C1 segment of cervical spinal cord (tissue), 14 donors: ENCODE measurements at places on chromosomes 11 and 22.

GRCh38 chr11:92867913-92868619, 101.4 kb upstream of the MTNR1B start:
- DNase-seq = no peak

DNA sequence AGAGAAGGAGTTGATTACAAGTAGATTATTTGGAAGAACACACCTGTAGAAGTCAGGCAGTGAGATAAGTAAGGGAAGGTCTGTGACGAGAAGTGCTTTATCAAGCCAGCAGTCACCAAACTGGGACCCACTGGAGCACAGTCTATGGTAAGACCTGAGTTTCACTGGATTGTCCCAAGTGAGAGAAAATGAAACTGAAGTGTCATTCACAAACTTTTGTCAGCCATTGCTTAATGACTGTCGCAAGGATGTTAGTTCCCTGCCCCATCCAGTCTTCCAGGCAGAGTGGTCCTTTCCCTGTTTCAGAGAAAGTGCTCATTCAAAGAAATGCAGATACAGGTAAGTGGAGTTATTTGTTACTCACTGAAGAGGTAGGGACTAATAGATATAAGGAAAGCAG, 728.0 kb upstream of the TENM4 start:
- no peak for DNase-seq

DNA sequence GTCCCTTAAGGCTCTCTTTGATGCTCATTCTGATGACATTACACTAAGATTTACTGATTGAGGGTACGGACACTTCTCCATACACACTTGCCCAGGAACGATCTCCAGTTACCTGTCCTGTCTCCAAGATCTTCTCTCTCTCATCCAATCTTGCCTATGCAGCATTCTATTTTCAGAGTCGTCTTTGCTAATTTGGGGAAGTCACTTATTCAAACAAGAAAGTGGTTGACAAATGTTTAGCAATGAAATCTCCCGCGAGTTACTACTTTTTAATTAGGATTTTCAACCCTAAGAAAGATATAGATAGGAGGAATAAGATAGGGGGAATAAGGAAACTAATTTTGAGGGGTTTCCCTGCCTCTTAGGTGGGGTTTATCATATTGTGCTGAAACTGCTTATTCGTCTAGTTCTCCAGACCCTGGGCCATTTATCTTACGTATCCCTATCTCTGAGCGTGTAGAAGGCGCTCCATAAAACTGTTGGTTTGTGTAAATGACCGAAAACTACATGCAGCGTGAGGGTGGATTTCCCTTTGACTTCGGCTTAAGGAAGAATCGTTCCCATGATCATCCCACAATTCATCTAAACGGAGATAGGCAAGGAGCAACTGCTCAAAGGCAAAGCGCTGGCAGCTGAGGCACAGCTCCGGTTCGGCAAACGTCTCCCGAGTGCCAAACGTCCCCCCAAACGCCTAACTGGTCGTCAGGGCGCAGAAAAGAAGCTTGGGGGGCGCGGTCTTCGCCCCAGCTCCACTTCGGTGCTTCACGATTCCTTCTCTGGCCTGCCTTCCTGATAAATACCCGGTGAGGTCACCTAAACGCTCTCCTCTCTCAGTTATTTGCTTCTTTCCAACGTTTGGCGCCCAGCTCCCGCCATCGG, 804 bp downstream of the APIP start:
- no peak for DNase-seq

GRCh38 chr11:5597953-5598352, 1.5 kb downstream of the TRIM6 start:
- DNase-seq = no peak

- no peak for DNase-seq
Observed at GRCh38 chr11:44982496-44983062, 31.9 kb upstream of the TP53I11 start.

GRCh38 chr22:28441720-28442263, 237.8 kb downstream of the TTC28 start:
- no peak for DNase-seq

DNA sequence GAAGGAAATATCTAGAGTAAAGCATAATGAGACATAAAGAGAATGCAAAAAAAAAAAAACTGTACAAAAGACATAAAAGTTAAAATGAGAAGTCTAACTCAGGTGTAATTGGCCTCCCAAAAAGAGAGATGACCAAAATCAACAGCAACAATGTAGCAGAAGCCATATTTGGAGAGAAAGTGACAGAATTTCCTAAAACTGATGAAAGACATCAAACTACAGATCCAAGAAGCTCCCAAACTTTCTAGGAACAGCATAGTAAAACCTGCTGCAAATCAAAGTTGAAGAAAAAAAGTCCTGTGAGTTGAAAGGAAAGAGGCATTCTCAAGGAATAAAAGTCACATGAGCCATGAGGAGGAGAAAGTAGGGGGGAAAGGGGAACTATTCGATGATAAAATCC, 231.3 kb downstream of the METTL15 start:
- no peak for DNase-seq

DNA sequence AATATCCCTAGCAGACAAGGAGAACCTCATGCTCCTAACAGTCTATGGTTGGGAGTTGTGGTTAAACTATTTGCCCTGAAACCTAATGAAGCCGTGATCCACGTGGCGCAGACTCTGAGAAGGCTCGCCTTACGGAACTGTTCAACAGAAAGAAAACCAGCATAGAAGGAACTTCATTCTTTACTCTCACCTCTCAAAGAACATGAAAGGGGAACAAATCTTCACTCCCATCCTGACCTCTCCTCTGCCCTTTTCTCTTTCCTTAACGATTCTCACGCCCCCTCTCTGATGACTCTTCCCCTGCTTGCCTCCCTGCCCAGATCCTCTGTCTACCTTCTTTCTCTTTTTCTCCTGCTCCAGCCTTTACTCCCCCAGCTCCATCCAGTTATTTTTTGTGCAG, 54.2 kb downstream of the IRAG1 start:
- DNase-seq = no peak

DNA sequence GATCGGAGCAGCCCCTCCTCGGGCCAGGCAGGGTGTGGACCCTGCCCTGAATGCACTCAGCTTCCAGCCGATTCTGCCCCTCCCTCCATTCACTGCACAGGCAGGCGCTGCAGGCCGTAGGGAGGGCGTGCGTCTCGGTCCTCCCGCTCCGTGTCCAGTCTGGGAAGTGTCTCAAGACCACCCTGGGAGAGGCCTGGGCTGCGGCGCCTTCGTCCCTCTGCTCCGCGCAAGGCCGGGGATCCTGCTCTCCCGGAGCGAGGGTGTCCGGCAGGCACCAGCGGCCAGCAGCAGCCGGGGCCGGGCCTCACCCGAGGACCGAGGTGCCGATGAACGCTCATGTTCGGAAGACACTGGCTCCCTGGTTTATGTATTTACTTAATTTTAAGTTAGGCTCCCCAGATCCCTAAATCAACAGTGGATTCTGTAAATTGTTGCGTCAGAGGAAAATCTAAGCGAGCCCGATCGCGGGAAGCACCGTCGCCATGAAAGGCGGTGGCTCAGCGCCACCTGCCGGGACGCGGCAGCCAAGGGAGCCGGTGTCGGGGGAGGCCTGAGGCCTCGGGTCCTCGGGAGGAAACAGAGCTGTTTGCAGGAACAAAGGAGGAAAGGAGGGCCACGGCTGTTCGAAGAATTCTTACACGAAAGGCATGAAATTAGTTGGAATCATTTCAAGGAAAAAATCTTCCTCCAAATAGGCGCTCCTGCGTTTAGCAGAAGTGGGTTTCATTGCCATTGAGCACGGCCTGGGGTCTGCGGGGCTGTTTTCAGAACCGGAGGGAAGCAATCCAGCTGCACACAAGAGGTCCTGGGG, 195.3 kb downstream of the BRD1 start:
- DNase-seq = peak; percentile 74

GRCh38 chr11:69337211-69337721, 43.3 kb downstream of the MYEOV start:
- DNase-seq = no peak

DNA sequence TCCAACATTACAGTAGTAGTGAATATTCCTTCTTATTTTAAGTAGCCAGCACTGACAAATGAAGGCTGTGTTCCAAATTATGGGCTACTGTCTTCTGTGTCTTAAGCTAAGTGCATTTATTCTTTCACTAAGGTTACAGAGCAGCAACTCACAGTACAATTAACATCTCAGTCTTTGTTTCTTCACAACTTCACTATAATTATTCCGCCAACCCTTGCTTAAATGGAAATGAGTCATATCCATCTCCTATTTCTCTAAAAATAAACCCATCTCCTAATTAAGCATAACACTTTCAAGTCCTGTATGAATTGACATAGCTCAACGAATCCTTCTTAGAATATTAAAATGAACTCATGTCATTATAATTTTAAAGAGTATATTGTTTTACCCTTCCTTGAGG, 6.7 kb downstream of the ETS1 start:
- DNase-seq = no peak

GRCh38 chr22:27240298-27241075, 561.1 kb downstream of the MN1 start:
- no peak for DNase-seq

DNA sequence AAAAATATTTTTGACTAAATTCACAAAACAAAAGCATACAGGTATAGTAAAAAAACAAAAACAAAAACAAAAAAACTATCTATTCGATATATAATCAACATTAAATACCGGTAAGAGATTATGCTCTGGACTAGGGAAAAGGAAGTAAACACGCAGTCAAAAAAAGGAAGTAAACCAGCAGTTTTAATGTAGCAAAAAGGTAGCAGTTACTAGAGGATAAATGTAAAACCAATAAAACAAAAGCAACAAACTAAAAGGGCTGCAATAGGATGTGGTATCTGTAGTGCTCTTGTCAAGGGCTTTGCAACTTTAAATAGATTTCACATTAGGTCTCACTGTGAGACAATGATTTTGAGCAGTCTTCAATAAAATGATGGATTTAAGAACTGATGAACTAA, 2.4 kb downstream of the TRIM22 start:
- no peak for DNase-seq

GRCh38 chr11:102809971-102810370, 12.0 kb upstream of the MMP1 start:
- no peak for DNase-seq

- DNase-seq = no peak
Observed at GRCh38 chr11:105719073-105719822, 109.4 kb downstream of the GRIA4 start.

DNA sequence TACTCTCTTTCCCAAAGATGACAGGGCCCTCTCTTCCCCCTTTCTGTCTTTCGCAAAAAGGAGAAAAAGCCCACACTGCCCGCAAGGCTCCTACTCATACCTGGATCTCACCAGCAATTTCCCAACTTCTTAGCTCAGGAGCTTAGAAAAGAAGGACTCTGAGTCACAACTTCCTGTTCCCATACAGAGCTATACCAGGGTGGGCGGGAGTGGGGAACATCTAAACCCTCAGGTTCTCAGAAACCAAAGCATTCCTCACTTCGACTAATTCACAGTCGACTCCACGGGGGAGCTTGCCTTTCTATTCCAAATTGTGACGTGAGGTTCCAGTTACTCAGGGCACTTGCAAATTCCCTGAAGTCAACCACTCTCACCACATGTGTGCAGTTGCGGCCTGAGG, 61.9 kb downstream of the MTNR1B start:
- DNase-seq = no peak

GRCh38 chr11:86596861-86597586, 75.4 kb downstream of the ME3 start:
- DNase-seq = no peak

- peak; percentile 54 for DNase-seq
Observed at GRCh38 chr11:7657306-7658025, 15.8 kb downstream of the CYB5R2 start.

DNA sequence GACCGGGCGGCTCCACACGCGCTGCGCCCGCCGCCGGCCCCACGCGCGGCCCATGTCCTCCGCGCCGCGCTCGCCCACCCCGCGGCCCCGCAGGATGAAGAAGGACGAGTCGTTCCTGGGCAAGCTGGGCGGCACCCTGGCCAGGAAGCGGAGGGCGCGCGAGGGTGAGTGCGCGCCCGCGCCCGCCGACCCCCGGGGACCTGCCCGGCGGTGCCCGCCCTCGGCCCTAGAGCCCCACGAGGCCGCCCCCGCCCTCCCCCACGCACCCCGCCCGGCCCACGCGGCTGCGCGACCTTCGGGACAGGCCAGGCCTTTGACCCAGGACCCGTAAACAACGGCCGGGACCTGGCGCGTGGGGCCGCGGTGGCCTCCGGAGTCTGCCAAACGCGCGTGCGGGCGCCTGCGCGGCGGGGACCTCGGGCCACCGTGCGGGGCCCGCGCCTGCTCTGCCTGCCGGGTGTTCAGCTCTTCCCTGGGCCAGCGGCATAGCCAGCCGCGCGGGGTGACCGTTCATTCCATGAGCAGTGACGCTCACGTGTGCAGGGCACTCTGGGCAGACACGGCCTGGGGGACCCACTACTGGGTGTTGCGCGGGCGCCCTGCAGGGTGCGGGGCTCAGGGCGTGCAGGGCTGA, at the start of gene PARVB:
Gene PARVB, plus strand, starts transcription at position 15 of the 634 bp plus-strand sequence. Its CDS starts 38 bp downstream, at position 53.
- DNase-seq = no peak

- DNase-seq = no peak
Observed at GRCh38 chr11:67397986-67398660, 3.5 kb downstream of the PPP1CA start.

DNA sequence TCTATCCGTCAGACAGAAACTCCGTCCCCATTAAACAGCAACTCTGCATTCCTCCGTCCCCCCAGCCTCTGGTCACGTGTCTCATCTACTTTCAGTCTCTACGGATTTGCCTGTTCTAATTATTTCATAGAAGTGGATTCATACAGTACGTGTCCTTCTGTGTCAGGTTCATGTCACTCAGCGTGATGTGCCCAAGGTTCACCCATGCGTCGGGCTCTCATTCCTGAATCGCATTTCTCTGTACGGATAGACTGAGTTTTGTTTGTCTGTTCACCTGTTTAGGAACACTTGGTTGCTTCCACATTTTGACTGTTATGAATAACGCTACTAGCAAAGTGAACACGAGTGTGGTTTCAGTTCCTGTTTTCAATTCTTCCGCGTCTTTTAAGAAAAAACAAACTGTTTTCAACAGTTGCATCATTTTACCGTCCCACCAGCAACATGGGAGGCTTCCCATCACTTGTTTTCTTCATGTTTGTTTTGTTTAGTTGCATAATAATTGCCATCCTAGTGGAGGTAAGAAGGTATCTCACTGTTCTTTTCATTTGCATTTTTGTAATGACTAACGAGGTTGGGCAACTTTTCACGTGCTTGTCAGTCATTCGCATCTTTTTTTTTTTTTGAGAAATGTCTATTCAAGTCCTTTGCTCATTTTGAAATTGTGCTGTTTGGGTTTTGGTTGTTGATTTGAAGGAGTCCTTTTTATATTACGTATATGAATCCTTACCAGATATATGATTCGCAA, 8.9 kb upstream of the NLRP6 start:
- DNase-seq = no peak

- DNase-seq = no peak
Observed at GRCh38 chr11:83438438-83438837, 152.3 kb upstream of the CCDC90B start.

- DNase-seq = no peak
Observed at GRCh38 chr11:132943706-132944568, 588.4 kb downstream of the OPCML start.

DNA sequence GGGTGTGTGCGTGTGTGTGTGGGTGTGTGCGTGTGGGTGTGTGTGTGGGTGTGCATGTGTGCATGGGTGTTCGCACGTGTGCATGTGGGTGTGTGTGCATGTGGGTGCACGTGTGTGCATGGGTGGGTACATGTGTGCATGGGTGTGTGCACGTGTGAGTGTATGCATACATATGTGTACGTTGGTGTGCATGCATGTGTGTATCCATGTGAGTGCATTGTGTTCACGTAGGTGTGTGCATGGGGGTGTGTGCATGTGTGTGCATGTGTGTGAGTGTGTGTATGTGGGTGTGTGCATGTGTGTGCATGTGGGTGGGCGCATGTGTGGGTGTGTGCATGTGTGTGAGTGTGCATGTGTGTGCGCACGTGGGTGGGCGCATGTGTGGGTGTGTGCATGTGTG, 19.9 kb upstream of the APOBEC3A start:
- DNase-seq = no peak
